C1 segment of cervical spinal cord (tissue), 14 donors: ENCODE measurements at places on chromosomes 3 and 15.
A peak's percentile ranks its signal among the peaks of the same experiment; 100 is the strongest.

GRCh38 chr3:147401421-147401820 lies 4.9 kb downstream of the ZIC4 start:
- no peak for DNase-seq

DNA sequence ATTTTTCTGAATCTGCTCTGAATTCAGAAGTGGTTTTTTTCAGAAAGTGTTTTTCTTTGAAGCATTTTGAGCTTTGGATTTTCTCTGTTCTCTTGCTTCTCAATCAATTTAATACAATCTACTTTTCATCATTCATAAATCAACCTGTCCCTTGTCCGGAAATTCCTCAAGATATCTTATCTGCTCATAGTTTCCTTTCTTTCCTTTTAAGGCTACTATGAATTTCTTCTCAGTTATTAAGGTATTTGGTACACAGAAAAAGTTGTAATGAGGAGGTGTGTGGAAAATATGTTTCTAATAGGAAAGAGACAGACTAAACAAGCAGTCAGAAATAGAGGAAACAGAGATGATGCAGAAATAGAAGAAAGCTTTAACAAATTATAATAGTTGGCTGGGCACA lies 14.4 kb downstream of the CGGBP1 start:
- no peak for DNase-seq

GRCh38 chr15:65101411-65101890 lies 13.5 kb downstream of the UBAP1L start:
- peak; percentile 55 for DNase-seq

DNA sequence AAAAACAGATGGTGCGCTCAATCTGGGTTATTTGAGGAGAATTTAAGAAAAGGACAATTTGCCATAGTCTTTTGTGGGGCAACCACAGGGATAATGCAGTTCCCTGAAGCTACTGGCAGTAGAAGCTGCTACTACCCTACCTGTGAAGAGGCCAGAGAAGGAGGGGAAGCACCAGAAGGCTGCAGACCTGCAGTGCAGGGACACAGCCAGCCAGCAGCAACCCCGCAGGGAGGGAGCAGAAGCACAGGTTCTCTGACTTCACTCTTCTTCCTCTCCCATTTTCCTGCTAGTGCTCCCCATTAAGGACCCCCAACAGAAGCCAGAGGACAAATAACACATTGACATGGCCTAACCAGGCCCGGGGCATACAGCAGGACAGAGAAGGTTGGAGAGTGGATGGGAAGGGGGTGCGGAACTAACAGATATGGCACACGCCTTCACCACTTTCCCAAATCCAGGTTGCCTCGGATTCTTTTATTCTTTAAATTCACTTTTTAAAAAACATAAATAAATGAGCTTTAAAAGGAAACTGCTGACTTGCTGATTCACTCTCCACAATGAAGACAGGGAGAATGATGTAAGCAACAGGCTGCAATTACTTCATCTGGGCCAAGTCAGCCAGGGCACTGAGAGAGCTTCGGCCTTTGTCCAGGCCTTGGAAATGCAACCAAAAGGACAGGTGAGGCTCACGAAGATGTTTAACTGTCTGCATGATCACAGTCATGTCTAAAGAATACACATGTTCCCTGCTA lies 30.1 kb downstream of the POPDC2 start:
- no peak for DNase-seq

DNA sequence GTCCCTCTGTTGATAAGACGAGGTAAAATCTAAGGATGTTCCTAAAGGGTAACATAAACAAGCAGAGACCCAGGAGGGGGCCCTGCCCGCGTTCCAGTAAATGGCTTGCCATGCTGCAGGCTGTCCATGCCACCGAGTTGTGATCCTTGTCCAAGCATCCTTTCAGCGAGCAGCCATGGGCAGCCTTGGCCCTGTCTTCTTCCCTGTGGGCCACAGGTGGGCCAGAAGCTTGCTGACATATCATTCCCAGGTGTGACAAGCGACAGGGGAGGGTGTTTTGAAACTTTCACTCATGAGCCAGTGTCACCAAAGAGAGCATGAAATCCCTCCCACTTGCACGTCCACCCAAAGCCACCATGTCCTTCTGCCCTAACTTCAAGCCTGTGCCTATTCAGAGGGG lies 53.7 kb downstream of the PCSK6 start:
- no peak for DNase-seq
